ENCODE measurements at places on chromosomes 7 and 10.

DNA sequence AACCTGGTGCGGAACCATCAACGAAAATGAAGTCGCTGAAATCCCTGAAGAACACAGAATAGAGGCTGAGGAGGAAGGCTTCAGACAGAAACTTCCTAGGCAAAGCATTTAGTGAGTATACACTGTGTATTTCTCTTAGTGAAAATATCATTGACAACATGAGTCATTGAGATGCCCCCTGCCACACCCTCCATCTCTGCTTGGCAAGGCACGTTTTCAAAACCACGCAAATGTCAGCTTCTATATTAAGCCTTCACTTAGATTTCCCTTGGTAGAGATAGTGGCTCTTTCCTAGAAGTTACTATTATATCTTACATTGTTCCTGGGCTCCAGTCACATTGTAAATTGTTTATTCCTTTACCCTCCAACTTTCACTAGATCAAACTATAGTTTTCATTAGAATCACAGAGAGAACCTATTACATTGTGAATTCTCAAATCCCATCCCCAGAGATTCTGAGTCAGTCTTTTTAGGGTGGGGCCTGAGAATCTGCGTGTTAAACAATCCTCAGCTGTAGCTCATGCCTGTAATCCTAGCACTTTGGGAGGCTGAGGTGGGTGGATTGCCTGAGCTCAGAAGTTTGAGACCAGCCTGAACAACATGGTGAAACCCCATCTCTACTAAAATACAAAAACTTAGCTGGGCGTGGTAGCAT is 4.6 kb upstream of the SKAP2 start:
- no peak for DNase-seq

DNA sequence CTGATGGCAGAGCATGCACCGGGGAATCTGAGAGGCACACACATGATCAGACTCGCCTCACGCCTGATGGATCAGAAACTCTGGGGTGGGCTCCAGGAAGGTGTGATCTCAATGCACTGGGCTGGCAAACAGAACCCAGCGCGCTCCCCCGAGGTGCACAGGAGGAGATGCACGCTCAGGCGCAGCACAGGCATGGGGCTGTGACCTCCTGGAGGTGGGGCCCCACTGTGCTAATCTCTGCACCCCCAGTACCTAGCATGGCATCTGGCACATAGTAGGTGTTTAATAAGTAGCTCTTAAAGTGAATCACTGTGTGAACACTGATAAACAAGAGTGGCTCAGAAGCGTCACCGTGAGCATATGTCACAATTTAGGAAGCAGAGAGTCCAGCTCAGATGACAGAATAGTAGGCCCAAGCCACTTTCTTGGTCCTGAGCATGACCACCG is 57.9 kb downstream of the PROSER2 start:
- DNase-seq = no peak

- DNase-seq = no peak
Observed at GRCh38 chr10:49734676-49735075, 27.4 kb downstream of the OGDHL start.

DNA sequence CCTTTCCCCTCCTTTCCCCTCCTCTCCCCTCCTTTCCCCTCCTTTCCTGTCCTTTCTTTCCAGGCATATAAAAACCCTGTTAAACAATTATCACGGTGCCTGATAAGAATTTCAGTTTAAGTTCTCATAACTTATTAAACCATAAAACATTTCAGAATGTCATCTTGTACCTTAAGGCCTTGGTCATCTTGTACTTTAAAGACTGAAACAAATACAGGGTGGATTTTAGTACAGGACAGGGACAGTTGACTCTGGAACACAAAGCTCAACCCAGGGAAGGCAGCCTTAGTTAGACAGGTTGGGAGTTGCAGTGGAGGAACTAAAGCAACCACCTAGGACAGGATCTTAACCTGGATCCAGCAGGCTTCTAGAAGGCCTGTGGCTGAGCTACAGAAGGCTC is 1.2 kb downstream of the AGR3 start:
- DNase-seq = no peak

DNA sequence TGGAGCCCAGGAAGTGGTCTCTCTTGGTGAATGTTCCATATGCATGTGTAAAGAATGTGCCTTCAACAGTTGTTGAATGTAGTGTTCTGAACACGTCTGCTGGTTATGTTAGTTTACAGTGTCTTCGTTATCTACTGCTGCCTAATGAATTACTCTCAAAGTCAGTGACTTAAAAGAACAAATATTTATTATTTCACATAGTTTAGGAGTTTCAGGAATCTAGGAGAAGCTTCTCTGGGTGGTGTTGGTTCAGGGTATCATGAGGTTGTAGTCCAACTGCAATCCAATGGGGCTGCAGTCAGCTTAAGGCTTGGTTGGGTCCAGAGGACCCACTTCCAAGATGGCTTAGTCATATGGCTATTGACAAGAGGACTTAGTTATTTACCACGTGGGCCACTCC is 36.6 kb upstream of the IGFBP3 start:
- DNase-seq = no peak

- no peak for DNase-seq
Observed at GRCh38 chr7:140034421-140034820, 28.3 kb downstream of the PARP12 start.

- DNase-seq = no peak
Observed at GRCh38 chr10:7529638-7530037, 118.8 kb upstream of the SFMBT2 start.

GRCh38 chr7:33448035-33448434 is 318.7 kb downstream of the BBS9 start:
- DNase-seq = no peak

- DNase-seq = peak; percentile 38
Observed at GRCh38 chr10:89566095-89566950, 30.9 kb upstream of the SLC16A12 start.

- DNase-seq = no peak
Observed at GRCh38 chr10:89238956-89239644, 12.5 kb downstream of the LIPA start.

GRCh38 chr10:54441275-54441674 is 359.8 kb downstream of the PCDH15 start:
- DNase-seq = peak; percentile 20

DNA sequence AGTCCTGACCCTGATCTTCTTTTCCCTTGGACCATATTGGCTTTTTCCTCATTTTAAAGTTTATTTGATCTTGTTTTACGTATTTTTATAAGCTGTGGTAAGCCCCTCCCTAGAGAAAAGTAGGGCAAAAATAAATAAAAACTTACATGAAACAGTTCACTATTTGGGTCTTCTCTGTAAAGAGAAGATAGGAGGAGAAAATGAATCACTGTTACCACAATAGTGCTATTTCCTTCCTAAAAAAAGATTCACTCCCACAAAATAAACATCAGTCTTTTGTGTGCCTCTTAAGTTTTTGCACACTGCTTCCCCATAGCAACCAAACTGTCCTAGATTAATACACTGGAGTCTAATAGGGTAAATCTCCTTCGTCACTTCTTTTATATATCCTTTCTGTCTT is 1.4 kb upstream of the SVIL start:
- DNase-seq = no peak

DNA sequence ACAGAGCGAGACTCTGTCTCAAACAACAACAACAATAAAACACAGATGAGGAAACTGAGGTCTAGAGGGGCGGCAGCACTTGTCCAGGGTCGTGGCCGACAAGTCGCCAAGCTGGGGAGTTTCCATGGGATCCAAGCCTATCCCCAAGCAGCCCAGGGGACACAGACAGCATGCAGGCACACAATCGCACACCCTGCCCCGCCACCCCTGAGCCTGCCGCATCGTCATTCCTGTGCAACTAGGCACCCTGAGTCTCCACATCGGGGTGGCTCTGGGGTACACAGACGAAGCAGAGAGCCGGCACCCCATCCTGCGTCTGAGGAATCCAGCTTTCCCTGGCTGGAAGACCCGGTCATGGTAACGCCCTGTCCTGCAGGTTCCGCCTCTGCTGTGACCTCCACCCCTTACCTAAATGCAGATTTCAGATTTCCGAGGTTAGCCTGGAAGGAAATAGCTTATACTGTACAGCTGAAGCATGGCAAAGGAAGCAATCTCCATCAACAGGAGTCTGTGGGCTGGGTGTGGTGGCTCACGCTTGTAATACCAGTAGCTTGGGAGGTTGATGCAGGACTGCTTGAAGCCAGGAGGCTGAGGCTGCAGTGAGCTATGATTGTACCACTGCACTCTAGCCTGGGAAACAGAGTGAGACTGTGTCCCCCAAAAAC is 136.1 kb upstream of the TNRC18 start:
- DNase-seq = no peak

- DNase-seq = no peak
Observed at GRCh38 chr7:34327681-34328080, 330.3 kb upstream of the NPSR1 start.

DNA sequence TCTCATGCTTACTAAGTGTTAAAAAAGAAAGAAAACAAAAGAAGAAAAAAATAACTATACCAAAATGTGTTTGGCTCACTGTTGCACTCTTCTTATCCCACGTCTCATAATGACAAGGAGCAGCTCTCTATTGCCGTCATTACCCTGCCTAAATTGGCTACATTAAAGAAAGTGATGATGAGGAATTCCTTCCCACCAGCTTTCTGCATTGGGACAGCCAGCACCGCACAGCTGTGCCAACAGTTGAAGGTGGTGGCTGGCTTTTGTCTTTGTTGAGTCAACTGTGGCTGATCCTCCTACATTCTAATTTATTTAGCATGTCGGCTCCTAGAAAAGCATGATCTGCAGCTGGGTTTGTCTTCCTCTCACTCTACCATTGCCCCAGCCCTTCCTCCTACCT is 751.8 kb downstream of the KCNMA1 start:
- no peak for DNase-seq

DNA sequence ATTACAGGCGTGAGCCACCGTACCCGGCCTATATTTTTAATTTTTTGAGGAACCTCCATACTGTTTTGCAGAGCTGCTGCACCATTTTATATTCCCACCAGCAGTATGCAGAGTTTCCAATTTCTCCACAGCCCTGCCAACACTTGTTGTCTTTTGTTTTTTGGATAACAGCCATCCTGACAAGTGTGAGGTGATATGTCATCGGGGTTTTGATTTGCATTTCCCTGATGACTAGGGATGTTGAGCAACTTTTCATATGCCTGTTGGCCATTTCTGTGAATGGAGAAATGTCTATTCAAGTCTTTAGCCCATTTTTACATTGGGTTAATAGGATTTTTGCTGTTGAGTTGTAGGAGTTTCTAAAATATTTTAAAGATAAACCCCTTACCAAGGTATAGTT is 22.2 kb downstream of the ENTPD7 start:
- DNase-seq = no peak

DNA sequence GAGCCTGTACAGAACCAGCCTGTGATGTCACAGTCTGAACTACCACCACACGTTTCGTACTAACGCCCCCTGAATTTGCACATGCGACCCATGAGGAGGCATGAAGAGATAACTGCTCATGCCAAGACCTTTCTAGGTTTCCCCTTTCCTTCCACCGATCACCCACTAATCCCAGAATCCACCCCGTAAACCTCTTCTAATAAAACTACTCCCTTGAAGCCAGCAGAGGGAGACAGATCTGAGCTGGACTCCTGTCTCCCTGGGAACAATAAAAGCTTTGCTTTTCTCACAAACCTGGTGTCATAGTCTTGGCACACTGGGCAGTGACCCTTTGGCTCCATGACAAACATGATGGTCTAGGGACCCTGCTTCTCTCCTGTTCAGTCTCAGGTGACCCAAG is 144.5 kb downstream of the FRMD4A start:
- no peak for DNase-seq

- DNase-seq = no peak
Observed at GRCh38 chr10:4623757-4624420, 202.1 kb upstream of the AKR1E2 start.

GRCh38 chr10:23433701-23434100 is 5.2 kb upstream of the OTUD1 start:
- DNase-seq = no peak

DNA sequence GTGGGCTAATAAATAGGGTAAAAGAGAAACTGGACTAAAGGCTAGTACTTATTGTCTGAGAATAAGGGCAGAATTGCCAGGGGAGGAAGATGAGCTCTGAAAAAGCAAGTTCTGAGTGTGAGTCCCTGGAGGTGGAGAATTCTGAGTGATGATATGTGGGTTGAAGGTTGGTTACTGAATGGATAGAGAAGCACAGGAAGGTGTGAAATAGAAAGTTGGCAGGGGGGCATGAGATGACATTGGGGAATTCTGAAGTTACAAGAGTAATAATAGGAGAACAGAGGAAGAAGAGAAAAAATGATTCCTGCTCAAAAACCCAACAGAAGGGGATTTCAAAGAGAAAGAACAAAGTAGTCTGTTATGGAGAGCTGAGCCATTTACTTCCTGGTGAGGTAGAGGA is 76.9 kb downstream of the PRKCQ start:
- DNase-seq = no peak

- DNase-seq = no peak
Observed at GRCh38 chr7:21538936-21539495, 3.8 kb upstream of the DNAH11 start.

DNA sequence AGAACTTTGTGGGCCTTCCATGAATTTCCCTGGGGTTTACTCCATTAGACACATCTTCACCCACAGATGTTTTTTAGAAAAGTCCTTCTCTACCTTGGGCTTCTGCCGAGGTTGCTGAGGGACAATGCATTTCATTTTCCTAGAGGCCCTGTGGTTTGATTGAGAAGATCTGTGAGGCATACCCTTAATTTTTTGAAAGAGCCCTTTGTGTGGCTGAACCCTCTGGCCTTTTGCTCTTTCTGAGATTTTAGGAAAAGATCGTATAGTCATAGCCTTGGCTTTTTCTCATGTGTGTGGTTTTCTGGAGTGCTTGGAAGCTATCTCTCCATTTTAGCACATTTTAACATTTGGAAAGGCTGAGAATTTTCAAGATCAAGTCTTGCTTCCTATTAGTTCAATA is 119.8 kb upstream of the LYZL1 start:
- no peak for DNase-seq

- no peak for DNase-seq
Observed at GRCh38 chr10:49174261-49174925, 13.8 kb downstream of the TMEM273 start.

DNA sequence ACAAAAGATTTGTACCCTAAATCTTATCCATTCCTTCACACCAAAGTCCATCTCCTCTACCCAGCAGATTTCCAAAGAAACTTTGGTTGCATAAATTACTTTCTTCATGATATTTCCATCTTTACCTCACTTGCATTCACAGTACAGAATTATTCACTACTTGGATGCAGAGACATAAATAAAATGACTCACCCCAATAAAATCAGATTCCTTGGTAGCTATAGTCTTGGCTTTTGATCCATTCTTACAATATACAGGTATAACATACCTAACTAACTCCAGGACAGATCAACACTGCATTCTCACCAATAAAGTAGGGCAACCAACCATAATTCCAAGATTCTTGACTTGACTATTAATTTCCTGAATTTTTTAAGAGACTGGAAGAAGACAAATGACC is 815.1 kb downstream of the MAGI2 start:
- no peak for DNase-seq

DNA sequence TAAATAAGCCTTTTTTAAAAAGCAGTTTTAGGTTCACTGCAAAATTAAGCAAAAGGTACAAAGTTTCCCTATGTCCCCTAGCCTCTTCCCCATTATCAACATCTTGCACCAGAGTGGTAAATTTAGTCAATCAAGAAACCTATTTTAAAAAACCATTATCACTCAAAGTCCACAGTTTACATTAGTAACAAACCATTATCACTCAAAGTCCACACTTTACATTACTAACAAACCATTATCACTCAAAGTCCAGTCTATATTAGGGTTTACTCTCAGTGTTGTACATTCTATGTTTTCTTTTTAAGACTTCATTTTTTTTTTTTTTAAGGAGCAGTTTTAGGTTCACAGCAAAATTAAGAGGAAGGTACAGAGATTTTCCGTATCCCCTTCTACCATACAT is 74.1 kb upstream of the GPR37 start:
- no peak for DNase-seq

GRCh38 chr10:109960682-109961081 is 37.4 kb upstream of the XPNPEP1 start:
- no peak for DNase-seq

GRCh38 chr7:68074242-68074641 is 1077.6 kb downstream of the TYW1 start:
- no peak for DNase-seq
